Activated CD8-positive, alpha-beta T cell treated with anti-CD3 and anti-CD28 coated beads for 36 hours (primary cell): ENCODE measurements at places on chromosomes 5 and 9.
A peak's percentile ranks its signal among the peaks of the same experiment; 100 is the strongest.

DNA sequence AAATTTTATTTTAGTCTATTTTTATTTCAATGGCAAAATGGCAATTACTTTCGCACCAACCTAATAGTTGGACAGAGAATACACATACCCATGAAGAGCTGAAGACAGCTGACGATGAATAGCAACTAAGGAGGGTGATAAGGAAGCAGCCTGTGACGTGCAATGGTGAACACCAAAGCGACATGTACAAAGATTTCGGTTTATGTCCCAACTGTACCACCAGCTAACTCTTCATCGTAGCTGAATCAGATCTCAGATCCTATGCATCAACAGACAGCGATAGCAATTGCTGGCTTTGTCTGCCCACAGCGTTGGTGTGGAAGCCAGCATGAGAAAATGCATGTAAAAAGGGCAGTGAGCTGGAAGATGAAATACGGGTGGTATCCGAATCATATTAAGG is 130.6 kb upstream of the ANKH start:
- no peak for DNase-seq

DNA sequence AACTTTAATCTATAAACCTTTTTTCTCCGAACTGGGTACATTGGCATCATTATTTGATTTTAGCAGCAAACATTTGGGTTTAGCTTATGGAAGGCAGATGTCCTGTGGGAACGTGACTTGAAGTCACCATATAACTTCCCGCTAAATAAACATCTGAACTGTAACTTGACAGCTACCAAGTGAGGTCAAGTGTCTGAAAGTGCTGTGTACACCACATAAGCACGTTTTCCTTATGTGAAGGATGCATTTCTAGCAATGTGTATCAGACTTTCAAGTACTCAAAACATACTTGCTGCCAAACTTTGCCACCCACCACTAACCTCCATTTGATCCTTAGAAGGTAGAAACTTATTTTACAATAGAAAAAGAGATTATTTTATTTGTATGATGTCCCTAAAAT is 35.7 kb downstream of the SLC1A3 start:
- DNase-seq: no peak

DNA sequence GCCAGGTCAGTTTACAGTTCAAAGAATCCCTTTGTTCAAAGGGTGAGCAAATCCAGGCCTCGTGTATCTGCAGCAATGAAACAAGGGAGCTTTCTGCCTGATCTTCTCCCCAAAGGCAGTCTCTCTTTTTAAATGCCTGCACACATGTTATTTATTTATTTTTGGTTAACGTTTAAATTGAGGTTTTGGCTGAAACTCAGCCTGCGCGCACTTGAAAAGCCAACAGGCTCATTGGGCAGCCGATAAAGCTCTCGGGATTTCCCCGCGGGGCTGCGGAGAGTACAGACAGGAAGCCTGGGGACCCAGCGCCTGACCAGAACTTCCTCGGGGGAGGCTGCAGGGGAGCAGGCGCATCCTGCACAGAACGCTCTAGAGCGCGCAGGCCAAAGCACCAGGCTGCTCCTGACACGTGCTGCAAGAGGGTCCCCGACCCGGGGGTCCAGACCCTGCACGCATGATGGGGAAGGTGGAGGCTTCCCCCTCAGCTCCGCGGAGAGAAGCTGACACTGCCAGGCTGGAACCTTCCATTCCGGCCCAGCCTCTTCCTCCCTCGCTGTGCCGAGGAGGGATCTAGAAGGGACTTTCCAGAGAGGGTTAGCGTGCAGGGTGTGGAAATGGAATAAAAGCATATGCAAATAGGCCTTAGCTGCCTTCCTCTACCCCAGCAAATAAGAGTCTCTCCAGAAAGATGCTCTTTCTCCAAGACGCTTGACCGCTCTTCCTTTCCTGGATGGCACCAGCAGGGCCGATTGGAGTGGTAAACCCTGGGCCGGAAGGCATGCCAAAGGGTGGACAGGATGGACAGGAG is 46.1 kb downstream of the PTTG1 start:
- peak; percentile 96 for DNase-seq

GRCh38 chr9:13292782-13293181 is 13.3 kb upstream of the MPDZ start:
- DNase-seq: no peak

DNA sequence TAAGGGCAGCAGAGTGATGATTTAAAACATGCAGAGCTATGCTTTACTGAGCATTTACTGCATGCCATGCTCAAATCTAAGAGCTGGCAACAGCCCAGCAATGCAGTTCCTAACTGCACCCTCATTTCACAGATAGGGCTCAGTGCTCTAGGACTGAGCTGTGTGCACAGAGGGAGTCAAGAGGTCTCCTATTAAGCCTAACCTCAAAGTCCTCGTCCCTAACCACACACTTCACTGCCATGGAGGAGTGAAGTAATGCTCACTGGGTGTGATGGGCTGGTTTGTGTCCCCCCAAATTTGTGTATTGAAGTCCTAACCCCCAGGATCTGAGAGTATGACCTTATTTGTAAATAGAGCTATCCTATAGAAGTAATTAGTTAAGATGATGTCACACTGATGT is 25.9 kb downstream of the BARX1 start:
- DNase-seq: no peak

- no peak for DNase-seq
Observed at GRCh38 chr9:114384836-114385396, 2.9 kb downstream of the AKNA start.
